NCI-H1436 treated with DMSO at 0.1 percent for 48 hours (cell line): ENCODE measurements at places on chromosomes 1 and 21.

DNA sequence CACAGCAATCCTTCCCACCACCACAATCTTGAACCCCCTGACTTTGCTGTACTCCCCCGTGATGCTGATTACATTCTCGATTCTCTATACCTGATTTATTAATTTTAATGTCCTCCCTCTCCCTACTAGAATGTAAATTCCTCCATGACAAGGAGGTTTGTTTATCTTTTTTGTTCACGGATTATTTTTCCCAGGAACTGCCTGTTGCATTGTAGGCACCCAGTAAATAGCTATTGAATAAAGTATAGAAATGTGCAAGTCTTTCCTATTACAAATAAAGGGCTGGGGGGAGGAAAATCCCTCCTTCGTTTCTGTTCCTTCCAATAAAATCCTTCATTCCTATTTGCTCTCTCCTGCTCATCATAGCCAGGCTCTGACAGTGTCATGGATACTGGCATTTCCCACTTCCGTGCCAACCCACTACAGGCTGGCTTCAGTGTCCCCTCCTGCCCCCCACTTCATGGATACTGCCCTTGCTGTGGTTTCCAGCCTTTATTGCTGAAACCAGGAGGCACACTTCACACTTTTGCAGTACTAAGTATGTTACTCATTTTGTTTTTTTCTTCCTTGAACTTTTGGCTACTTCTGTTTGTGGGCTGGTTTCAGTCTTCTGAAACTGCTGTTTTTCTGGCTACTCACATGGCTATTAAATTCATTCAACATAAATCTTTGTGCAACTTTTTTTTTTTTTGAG is 7.5 kb downstream of the KIF1B start:
- no peak for DNase-seq

DNA sequence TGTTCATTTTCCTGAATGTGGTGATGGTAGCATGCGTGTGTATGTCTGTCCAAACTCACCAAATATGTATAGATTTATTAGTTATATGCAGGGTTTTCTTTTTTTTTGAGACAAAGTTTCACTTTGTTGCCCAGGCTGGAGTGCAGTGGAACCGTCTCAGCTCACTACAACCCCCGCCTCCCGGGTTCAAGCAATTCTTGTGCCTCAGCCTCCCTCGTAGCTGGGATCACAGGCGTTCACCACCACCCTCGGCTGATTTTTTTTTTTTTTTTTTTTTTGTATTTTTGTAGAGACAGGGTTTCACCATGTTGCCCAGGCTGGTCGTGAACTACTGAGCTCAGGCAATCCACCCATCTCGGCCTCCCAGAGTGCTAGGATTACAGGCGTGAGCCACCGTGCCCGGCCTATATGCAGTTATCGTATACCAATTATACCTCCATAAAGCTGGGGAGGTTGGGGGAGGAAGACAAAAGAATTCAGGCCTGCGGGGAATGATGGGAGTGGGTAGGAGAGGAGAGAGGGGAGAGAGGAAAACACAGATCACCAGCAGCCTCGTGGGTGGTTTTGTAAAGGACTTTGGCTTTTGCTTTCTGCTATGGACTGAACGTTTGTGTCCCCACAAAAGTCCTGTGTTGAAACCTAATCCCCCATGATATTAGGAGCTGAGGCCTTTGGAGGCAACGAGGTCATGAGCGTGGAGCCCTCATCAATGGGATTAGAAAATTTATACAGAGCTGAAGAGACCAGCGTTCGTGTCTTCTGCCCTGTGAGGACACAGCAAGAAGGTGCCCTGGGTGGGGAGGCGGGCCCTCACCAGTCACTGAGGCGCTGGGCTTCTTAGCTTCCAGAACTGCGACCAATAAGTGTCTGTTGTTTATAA is 4.4 kb upstream of the HNRNPU start:
- DNase-seq, result no peak

- DNase-seq, result no peak
These were observed 4.1 kb downstream of the DIPK1A start for GRCh38 chr1:92957030-92957734.

DNA sequence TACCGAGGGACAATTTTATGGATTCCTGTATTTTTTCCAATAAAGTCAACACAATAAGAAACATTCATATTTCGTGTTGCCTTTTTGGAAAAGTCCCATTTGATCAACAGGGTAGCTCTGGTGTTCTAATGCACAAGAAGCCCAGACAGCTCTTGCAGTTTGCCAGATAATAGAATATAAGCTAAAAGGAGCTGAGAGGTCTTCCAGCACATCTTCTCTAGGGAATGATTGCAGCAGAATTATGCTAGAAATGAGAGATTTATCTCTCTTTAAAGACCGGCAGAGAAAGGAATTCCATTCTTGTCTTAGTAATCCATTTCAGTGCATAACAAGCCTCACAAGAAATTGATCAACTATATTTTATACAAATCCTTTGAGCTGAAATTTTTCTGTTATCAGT is 25.0 kb upstream of the DDX59 start:
- DNase-seq, result no peak

DNA sequence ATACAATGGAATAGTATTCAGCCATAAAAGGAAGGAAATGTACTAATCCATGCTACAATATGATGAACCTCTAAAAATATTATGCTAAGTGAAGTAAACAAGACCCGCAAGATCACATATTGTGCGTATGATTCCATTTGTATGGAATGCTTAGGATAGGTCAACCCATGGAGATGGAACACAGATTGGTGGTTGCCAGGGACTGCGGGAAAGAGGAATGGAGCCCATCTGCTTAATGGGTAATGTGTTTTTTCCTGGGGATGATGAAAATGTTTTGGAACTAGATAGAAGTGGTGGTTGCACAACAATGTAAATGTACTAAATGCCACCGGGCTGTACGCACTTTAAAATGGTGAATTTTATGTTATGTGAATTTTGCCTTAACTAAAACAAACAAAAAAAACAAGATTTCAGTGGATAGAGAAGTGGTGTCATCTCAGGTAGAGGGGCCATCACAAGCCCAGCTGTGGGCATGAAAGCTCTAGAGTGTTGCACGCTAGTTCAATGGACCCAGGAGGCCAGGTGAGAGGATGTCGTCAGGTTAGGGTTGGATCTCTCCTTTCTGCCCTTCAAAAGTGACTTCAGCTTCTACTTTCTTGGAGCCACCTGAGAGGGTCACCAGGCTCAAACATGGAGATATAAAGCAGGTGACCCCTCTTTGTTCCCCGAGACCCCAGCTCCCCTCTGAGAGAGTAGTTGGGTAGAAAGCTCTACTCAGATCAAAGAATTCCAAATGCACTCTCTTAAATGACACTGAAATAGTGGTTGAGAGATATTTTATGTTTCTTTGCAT is 2.5 kb downstream of the C1orf115 start:
- no peak for DNase-seq

DNA sequence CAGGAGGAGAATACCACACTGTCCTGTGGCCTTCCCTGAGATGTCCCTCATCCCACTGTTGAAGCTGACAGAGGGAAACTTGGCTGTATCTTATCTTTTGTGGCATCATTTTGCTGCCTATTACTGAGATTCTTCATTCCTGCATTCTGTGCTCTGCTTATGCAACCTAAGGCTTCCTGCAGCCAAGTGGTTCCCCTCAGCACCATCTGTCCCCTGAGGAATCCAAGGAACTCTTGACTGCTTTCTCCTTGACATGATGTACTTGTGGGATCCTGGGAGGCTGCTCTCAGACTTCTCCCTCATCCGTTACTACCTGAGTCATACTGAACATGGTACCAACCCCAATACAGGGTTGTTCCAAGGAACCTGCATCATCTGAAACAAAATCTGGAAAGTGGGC is 21.1 kb upstream of the RIMKLA start:
- no peak for DNase-seq
